ENCODE measurements at places on chromosomes 16 and 17.

- DNase-seq: no peak
Measured at GRCh38 chr16:90031186-90031930, 12.1 kb upstream of the DBNDD1 start.

GRCh38 chr17:5422505-5422904, 2.5 kb downstream of the RPAIN start:
- no peak for DNase-seq

DNA sequence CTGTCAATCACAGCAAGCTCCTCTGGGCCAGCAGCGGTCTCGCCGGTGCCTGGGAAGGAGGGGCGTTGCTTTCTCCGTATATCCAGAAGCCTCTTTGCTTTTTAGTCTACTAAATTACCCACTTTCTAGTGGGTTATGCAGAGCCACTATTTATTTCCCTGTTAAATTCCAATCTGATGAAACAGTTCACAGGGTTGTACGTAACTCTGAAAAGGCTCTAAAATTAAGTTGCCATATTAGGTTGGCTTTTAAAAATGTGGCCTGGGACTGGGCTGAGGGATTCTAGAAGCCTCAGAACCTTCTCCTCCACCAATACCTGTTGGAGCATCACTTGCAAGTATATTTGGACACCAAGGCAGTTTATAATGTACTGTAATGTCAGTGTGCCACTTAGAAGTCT, 27.2 kb downstream of the MARCHF10 start:
- DNase-seq: no peak

DNA sequence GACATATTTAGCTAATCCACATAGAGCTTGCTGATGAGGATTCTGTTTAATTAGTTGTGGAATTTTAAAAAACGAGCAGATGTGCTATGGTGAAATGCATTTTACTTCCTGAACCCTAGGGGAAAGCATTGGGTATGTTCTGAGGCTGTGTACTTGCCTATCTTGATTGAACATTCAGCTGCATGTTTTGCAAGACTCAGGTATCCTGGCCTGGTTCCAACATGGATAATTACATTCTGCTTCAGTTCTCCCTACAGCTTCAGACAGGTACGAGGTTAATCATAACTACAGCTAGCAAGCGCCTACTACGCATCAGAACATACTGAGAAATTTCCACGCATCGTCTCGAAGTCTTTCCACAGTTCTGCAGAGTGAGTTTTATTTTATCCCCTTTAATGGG, 77.0 kb downstream of the HS3ST2 start:
- no peak for DNase-seq

DNA sequence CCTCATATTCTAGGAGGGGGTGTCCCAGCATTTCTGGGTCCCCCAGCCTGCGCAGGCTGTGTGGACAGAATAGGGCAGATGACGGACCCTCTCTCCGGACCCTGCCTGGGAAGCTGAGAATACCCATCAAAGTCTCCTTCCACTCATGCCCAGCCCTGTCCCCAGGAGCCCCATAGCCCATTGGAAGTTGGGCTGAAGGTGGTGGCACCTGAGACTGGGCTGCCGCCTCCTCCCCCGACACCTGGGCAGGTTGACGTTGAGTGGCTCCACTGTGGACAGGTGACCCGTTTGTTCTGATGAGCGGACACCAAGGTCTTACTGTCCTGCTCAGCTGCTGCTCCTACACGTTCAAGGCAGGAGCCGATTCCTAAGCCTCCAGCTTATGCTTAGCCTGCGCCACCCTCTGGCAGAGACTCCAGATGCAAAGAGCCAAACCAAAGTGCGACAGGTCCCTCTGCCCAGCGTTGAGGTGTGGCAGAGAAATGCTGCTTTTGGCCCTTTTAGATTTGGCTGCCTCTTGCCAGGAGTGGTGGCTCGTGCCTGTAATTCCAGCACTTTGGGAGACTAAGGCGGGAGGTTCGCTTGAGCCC, 11.6 kb downstream of the STH start:
- no peak for DNase-seq

DNA sequence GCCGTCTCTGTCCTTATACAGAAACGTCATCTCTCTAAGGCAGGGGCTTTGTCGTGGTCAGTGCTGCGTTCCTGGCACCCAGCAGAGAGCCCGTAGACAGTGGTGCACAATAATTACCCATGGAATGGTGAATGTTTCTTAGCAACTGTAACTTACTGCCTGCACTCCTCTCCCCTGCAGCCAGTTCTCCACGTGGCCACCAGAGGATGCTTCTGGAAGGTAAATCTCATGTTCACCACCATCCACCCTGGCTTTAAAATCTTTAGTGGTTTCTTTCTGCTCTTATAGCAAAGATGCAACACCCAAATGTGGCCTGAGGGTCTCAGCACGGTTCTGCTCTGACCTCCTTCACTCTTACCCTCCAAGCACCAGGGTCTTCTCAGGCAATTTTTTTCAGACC, 150.8 kb downstream of the GRIN2A start:
- DNase-seq: no peak

Data from right atrium auricular region (tissue), 2 donors.